ENCODE measurements at places on chromosomes 5 and 9. TPM values are rescaled to one million over a fixed set of nuclear protein-coding genes. Genes with fewer than 3 reads are reported as not detected.

- no peak for DNase-seq
These were observed 11.3 kb upstream of the POU4F3 start for GRCh38 chr5:146327257-146327870.

Gene TCF7
- total RNA-seq: 1.3 TPM

DNA sequence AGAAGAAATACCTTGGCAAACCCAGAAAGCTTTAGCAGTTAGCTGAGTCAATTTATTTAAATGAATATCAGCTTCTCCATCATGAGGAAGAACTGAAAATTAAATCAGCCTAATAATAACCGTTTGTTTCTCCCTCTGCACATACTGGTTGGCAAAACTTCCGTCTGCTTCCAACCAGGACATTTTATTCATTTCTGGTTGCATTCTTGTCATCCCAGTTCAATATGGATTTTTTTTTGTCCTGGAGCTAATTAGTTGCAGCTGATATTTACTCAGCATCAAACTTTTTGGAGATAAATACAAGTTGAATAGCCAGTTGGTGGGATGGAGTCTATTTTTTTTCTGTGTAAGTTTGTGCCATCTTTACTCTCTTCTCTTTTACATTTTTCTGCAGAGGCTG lies 126.5 kb upstream of the GDNF start:
- DNase-seq: no peak

Gene MEIKIN
- total RNA-seq: not detected

- DNase-seq: no peak
These were observed 55.7 kb downstream of the THBS4 start for GRCh38 chr5:80090884-80091166.
